ENCODE measurements at places on chromosomes 16 and 17.

DNA sequence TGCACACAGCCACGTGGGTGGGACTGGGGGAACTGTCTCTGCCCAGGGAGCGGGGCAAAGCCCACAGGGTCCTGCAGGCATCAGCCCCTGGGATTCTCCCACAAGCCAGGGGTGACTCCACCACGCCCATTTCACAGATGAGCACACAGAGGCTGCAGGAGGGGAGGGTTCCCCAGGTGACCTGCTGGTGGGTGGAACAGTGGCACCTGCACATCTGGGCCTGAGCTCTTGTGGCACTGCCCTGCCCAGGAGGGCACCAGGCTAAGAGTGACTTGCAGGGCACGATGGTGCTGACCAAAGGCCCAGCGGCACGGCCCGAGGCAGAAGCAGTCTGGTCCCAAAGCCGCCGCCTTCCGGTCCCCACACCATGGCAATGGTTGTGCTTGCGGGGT is 23.9 kb downstream of the PIEZO1 start:
- no peak for DNase-seq

- DNase-seq, result no peak
Measured at GRCh38 chr17:37500378-37500777, 10.7 kb downstream of the DUSP14 start.

DNA sequence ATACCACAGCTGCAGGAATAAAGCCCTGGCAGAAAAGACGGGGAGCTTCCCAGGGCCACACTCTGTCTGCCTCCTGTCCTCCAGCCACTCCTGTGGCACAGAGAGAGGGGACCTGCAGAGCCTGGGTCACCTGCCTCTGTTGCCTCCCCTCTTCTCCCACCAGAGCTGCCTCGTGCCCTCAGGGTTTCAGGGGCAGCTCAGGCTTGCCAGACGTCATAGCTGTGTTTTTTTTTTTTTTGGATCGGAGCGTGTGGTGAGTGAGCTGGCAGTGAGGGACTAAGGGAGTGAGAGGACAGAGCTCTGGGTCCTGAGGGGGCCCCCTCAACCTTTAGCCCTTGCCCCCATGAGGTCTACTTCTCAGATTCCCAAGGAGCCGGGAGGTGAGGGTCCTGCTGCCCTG is 2.1 kb downstream of the PIK3R6 start:
- DNase-seq, result no peak

DNA sequence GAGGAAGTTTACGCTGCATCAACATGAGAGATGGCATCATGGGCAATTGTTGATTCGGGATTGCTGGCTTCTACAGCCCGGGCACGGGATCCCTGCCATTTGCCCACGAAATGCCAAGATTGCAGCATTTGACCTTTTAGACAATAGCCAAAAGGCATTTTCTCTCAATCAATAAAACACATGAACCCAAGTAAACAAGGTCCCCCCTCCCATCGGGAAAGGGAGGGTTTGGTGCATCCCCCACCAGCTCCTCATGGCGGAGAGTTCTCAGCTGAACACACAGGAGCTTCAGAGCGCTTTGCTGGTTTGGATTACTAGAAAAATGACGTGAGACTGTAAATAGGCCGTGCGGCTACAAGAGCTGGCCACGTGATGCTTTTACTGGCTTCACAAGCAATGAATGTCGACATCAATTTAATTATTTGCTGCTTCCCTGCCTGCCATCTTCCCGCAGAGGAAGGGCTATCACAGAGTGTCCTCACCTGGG is 147.6 kb downstream of the C16orf95 start:
- no peak for DNase-seq

GRCh38 chr17:37220607-37220953 is 155.2 kb upstream of the C17orf78 start:
- DNase-seq, result peak; percentile 31

Measured in GM03348 (cell line).